ENCODE measurements at places on chromosomes 3 and 15.
A peak's percentile ranks its signal among the peaks of the same experiment; 100 is the strongest.

DNA sequence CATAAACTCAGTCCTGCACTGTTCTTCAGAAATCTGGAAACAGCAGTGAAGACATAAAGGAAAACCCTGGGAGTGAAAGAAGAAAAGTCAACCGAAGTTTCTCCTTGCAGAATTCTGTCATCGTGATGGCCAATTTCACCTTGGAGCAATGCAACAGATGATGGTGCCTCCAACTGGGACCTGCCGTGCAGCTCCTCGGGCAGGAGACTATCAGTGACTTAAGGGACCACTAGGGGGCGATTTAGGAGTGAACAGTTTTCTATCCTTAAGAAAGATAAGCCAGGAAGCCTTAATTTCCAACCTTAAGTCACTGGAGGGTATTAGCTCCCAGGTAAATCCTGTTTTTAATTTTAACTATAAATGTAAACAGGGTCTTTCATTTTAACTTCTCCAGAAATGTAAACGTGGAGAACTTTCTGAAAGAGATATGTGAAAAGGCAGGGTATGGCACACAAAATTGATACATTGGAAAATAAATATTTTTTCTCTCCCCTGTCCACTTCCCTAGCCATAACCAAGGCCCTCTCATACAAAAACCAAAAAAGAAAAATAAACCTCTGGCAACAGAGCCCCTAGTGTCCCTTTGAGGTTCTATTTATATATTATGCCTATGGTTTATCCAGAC is 116.3 kb downstream of the PDZRN3 start:
- no peak for DNase-seq

GRCh38 chr15:68642491-68642845 is 63.7 kb downstream of the CORO2B start:
- no peak for DNase-seq

DNA sequence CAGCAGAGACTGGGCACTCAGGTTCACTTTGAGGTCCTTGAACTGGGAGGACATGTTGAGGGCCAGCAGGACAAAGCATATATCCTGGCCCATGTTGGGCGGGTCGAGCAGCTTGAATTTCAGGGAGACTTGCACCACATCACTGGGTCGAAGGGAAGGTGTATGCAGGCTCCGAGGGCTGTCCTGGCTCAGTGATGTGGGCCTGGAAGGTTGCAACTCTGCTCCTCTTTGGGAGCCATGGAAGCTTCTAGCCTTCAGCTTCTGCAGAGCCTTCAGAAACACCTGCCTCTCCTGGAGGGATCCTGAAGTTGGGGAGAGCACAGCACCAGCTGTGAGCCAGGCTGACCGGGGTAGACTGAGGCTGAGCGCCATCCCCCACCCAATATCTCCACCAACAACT is 14.7 kb upstream of the EPB42 start:
- no peak for DNase-seq

GRCh38 chr15:76337696-76338485 is 1.3 kb downstream of the ISL2 start:
- DNase-seq: no peak

DNA sequence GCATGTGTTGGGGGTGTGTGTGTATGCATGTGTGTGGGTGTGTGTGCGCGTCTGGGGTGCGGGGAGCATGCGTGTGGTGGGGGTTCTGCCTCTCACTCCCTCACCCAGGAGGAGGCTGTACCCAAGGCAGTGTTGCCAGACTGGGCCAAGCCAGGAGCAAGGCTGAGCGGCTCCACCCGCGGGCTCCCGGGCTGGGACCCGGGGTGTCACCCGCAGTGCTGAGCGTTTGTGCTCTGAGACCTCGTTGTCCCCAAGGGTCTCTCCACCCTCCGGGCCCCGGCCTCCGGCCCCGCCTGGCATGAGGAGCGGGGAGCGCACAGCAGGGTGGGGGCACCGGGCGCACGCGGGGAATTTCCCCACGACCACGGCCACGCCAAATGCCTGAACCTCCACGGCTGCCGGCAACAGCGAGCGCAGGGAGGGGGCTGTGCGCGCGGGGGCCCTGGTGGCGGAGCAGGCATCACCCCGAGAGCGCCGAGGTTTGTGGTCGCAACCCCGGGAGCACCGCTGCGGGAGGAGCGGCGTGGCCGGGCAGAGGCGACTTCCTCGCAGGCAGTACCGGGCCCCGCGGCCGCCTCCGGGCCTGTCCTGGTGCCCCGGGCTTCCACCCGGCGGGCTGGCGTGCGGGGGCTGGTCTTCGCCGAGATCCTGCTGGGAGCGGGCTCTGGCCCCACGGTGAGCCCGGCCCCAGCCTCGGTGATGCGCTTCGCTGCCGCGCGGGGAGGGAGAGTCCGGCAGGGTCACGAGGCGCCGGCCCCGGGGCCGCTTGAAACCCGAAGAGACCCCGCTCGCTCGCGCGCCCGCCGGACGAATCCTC is 7.4 kb upstream of the OCA2 start:
- DNase-seq: no peak

DNA sequence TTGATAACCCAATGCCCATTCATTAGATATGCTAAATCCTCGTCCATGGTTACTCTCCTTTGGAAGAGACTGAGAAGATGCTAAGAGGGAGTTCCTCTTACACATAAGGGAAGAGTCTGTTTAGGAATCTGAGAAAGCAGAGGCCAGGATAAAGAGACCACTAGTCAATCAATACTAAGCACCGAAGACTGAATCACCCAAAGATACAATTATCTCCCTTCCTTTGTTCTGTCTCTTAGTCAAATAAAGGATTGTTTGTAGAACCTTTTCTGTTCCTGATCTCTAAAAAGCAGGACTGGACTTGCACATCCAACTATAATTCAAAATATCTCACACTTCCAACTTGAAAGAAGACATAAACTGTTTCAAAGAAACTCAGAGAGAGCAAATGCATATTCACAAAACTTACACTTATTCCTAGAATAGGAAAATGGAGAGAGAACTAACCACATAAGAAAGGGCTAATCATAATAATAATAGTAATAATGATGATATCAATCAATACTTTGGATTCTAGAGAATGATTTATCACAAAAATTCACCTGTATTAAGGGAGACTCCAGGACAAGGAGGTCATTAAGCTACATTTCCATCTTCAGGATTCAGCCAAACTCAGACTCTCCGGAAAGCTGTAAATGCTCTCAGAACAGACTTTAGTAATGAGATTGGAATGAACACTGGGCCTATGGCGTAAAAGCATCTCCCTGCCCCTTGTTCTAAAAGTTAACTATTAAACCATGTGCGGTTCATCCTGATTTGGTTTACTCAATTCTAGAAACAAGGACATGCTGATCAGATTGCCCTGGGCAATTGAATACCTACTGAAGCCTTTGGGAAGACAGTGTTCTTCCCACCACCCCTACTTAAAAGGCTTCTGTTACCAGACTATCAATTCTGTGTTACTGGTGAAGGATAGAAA is 401.5 kb downstream of the ZBTB20 start:
- peak; percentile 66 for DNase-seq

GRCh38 chr3:176968631-176969030 is 228.7 kb downstream of the TBL1XR1 start:
- DNase-seq: no peak

DNA sequence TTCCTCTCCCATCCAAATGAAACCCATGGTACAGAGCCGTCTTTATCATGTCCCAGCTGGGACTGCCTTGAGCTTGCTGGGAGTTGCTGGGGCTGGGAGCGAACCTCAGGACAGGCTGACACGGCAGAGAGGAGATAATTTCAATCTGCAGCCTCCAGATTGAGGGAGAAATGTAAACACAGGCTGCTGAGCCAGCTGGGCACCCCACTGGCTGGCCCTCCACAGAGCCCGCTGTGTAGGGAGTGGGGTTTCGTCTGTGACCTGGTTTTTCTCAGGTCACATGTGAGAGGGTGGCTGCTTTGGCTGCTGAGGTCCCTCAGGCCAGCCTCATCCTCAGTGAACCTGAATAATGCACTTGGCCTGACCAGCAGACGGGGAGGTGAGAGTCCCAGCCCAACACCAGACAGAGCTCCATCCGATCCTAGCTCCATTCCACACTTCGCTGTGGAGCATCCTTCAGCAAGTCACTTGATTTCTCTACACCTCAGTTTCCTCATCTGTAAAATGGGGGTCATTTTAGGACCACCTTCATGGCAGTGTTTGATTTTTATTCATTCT is 121.6 kb upstream of the MRPS22 start:
- DNase-seq: no peak

DNA sequence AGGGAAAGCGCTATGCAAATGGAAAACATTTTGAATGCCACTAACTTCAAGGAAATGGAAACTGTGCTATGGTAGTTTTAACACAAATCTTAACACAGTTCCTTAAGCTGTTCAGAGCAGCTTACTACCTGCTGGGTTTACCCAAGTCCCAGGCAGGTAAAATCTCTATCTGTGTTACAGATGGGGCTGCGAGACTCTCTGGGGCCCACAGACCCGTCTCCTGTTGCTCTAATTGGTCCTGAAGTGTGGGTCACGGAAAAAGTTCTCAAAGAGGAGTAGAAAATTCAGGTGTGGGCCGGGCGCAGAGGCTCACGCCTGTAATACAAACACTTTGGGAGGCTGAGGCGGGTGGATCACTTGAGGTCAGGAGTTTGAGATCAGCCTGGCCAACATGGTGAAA is 16.9 kb upstream of the ZFYVE19 start:
- no peak for DNase-seq

GRCh38 chr3:44642337-44642736 is 6.2 kb upstream of the ZNF35 start:
- no peak for DNase-seq

- no peak for DNase-seq
Measured at GRCh38 chr15:62307551-62307950, 142.5 kb upstream of the C2CD4B start.

DNA sequence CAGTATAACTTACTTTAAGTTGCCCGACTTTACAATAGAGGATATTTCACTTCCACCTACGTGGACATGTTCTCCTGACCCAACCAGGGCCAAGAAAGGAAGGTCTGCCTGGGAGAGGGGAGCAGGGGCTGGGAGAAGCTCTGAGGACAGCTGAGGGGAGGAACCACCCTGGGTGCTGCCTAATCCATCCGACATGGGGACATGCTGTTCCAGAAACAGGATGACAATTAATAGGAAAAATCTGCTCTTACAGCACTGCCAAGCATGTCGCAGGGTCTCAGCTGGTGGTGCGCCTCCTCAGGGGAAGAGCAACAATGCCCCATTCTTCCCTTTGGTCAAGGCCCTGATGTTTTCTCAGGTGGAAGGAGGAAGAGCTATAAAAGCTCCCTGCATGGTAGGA is 132.3 kb downstream of the NTRK3 start:
- DNase-seq: no peak

DNA sequence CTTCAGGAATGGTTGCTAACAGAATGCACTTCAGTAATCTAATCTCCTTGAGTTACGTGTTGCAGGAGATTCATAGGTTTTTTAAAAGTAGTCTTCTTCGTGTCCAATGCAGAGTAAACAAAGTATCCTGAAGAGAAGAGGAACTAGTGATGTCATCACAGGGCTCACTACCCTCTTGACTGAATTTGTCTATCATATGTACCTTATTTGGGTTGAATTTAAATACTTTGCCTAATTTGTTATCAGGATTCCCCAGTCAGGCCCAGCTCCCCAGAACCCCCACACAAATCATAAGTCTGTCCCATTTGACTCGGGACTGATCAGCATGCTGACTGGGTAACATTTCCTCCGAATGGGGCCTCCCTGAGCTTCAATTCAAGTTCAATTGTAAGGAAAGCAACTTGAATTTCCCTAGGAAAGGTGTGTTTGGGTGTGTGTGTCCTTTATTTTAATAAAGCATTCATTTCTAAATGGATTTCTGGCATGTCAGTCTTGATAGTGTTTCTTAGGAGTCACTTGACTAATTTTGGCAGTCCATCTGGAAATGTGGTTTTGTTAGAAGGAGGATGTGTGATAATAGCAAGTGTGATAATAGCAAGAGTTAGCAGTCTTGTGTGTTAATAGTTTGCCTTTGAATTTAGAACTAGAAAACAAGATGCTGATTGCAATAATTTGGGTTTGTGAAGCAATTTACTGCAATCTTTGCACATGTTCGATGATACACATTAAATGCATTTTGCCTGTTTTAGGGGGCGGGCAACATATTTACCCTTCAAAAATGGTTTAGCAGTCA is 21.9 kb downstream of the OXNAD1 start:
- DNase-seq: no peak

DNA sequence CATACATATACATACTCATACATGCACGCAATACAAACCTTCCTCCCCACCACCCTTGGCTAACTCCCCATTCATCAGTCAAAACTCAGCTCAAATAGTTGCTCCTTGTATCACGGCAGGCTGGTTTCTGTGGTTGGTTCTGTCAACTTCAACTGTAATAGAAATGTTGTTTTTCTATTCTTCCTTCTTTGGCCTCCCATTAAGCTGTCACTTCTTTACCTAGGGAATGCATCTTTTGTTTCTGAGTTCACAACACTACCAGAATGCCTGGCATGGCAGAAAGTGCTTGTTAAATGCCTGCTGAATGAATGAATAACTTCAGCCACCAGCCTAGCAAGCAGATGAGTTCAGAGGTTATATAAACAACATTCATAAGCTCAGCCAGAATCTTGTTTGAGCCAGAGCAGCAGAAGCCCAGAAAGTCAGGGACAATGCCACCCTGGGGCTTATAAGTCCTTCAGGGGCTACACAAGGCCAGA is 63.1 kb downstream of the B3GALNT1 start:
- DNase-seq: peak; percentile 3

DNA sequence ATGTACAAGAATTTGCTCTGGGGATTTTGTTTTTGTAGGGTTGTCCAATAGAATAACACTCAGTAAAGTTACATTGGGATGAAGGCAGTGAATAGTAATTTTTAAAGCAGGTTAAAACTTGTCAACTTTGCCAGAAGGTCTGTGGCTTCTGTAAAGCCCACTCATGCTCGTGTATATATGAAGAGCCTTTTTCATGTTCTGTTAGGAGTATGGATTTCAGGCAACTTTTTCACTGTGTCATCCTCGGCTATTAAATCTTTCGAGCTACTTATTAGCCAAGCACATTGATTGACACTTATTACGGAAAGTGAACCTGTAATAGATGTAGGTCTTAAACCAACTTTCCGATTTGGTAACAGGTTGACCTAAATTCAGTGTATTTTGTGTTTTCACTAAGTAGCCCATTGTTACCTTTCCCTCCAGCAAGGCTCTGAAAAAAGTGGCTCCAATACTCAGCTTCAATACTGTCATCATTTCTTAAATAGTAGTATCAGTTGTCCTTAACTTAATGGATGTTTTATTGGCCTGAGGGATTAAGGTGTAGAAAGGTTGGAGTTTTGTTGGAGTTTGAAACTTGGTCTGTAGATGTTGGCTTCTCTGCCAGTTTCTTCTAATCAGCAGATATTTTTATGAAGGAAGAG is 1.7 kb downstream of the PAK2 start:
- no peak for DNase-seq

DNA sequence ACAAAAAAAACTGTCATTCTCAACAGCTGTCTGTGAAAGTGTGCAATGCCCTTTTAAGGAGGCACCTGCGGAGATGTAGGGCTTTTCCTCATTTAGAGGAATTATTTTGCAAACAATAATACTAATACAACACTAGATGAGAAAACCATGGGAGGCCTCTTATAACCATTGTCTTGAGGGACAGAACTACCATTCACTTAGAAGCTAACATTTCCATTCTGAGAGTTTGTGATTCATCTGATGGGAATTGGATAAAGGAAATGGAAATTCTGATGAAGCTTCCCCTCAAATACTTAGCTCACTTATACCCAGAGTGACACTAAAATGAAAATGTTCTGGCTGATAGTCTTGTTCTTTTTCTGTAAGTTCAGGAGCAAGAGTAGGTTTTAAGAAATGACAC is 147.7 kb downstream of the CADPS start:
- DNase-seq: no peak
